A549 treated with ZK216348 at 1 μM for 4 hours (cell line): ENCODE measurements at places on chromosomes 7 and 10. TPM values are rescaled to one million over a fixed set of nuclear protein-coding genes. Genes with fewer than 3 reads are reported as not detected.

LIPM gene
- total RNA-seq, result not detected in 5 replicates

PRLHR gene
- not detected in 5 replicates for total RNA-seq

ACADSB gene
- total RNA-seq, result 4.2 to 8.8 TPM (median 6.3 TPM) in 5 replicates

NME8 gene
- not detected in 5 replicates for total RNA-seq

C10orf143 gene
- total RNA-seq, result 0.20 to 1.1 TPM (median 0.71 TPM) in 5 replicates

HNRNPH3 gene
- total RNA-seq, result 196 to 273 TPM (median 230 TPM) in 5 replicates

CLRN3 gene
- not detected in 5 replicates for total RNA-seq
